Karpas-422 (cell line): ENCODE measurements at places on chromosomes 3 and 15.

DNA sequence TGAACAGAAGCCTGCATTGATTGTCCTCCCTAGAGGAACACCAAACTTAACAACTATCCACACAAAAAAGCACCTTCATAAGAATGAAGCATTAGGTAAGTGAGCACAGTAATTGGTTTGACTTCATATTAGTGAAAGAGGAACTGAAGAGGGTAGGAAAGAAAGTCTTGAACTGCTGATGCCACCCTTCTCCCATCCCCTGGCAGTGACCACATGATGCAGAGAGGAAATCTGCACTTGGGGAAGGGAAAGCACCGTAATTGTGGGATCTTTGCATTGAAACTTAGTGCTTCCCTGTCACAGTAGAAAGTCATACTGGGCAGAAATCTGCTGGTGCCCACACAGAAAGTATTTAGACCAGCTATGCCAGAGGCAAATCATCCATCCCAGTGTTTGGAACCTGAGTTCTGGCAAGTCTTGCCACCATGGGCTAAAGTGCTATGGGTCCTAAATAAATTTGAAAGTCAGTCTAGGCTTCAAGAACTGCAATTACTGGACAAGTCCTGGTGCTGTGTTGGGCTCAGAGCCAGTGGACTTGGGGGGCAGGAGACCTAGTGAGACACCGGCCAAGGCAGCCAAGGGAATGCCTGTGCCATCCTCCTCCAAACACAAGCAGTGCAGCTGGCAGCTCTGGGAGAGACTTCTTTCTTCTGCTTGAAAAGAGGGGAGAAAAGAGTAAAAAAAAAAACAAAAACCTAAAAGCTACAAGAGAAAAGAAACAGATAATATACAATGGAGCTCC lies 63.6 kb downstream of the SLC15A2 start:
- no peak for DNase-seq

DNA sequence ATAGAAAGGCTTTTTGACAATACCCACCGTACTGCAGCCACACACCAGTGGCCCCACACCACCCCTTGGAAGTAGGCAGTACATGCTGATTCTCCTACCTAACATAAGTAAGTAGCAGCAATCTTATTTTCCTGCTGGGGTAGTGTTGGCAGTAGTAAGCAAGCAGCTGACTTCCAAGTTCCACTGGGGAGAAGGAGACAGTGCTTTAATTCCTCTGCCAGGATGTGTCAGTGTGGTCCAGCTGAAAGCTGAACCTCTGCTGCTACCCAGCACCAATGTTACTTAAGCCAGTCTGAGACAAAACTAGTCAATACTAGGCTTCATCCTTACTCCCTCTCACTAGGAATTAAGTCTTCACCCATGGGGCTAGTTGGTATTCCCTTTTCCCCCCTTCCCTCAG lies 74.7 kb downstream of the DZIP3 start:
- no peak for DNase-seq

DNA sequence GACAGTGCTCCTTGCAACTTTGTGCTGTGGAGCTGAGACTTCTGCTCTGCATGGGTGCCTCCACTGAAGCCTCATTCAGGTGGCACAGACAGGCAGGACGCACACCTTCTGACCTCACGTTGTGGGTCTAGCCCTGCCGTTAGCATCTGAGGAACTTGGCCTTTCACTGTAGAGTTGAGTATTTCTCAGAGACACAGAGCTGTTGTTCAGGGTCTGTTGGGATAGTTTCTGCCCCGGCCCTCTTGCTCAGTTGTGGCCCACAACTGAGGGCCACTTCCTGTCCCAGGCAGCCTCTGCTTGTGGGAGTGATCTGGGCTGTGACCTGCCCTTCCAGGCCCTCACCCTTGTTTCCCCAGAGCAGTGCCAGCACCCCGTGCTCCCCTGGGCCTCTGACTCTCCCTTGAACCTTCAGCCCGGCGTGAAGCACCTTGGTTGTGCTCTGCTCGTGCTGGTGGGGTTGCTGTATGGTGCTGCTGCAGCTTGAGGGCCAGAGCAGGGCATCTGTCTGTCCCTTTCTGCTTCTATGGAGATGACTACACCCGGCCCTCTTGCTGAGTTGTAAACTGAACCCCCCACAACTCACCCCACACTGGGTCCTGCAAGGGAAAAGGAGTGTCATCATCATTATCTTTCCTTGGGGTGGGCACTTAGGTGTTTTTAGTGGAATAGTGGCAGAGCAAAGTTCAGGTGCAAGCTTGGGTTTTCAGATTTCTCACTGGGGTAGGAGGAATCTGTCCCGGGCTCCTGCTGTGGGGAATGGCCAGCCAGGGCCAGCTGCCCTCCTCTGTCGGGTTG lies 11.7 kb downstream of the BAHD1 start:
- DNase-seq: peak; percentile 57

- no peak for DNase-seq
Measured at GRCh38 chr3:88574146-88574545, 424.4 kb downstream of the C3orf38 start.

- DNase-seq: no peak
Measured at GRCh38 chr3:50695031-50695430, 20.3 kb downstream of the DOCK3 start.

DNA sequence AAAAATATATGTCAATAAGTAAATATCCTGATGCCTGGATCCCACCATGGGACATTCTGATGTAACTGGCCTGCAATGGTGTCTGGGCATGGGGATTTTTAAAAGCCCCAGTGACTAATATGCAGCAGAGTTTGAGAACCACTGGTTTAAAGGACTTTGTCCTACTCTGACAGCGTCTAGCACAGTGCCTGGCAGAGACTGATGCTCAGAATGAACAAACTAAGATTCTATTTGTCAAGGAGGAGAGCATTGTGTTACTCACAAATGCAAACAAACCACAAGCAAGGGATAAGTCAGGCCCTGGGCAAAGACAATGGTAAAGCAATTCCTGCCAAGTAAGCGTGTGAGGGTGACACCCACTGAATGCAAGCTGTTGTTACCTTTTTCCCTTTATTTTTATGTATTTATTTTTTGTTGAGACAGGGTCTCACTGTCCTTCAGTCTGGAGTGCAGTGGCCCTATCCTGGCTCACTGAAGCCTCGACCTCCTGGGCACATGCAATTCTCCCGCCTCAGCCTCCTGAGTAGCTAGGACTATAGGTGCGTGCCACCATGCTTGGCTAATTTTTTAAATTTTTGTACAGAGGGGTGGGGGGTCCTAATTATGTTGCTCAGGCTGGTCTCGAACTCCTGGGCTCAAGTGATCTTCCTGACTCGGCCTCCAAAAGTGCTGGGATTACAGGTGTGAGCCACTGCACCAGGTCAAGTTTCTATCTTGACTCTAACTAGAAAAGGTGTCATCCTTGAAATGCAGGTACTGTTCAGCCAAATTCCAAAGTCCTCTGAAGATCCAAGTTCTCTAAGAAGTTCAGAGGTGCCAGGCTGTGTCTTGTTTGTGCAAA lies 909 bp upstream of the GPD1L start:
- DNase-seq: no peak

GRCh38 chr3:123064914-123065313 lies 1.9 kb upstream of the PDIA5 start:
- DNase-seq: no peak

GRCh38 chr15:57580866-57581265 lies 10.8 kb upstream of the MYZAP start:
- no peak for DNase-seq

- DNase-seq: no peak
Measured at GRCh38 chr3:116148881-116149851, 296.1 kb downstream of the LSAMP start.

DNA sequence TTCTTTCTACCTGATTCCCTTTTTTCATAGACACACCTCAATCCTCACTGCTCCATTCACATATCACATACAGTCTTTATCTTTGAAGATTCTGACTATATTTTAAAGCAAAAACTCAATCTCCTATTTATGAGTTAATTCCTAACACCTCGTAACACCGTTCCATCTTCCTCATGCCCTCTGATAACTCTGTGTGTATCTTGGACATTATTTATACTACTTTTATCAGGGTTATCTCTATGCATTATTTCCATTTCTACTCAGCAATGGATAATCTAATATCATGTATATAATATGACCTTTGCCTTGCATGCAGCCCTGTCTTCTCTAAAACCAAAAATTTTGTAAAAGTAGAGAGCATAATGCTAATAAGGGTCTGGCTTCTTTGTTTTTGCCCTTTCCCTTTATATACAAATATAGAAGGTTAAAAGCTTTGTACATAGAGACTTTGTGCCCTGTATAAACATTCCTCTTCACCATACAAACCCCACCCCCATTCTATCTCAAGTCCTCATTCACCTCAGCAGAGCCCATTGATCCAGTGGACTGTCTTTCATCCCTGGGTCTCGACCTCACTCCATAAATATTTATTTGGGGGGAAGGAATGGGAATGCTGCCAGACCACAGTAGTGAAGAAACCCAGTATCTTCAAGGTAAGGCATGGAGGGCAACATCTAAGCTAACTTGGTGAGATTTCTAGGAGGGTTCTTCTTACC lies 21.8 kb downstream of the TRIM42 start:
- no peak for DNase-seq

DNA sequence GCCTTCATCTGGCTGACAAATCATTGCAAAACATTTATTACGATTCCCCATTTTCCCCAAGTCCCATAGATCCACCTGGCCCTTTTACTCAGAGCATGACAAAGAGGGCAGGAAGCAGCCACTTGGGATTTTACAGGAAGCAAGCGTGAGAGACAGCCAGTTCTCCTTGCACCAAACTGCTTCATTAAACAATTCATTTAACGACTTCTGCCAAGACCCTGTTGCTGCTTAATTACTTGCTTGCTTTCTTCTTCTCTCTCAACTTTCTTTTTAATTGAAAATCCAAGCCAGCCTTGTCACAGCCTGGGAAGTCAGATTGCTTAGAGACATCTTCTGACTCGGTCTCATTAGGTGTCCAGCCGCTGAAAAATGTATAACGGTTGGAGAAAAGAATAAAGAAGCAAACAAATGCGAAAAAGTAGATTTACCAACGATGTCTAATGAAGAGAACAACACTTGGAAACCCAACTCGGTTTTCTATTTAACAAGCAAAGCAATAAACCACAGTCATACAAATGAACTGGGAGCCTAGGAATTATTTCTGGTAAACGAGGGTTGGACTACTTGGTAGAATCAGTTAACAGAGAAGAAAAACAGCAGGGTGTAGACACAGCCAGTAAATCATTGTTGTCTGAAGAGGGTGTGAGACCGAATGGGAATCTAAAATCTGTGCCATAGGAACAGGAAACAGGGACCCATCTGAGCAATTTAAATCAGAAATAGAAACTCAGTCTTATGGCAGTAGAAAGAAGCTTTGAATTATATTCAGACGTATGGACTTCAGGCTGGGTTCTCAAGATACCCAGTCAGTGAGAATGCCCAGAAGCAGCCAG lies 298.3 kb downstream of the LRRC3B start:
- DNase-seq: no peak

- no peak for DNase-seq
Measured at GRCh38 chr15:52336529-52336928, 40.9 kb upstream of the MYO5C start.

DNA sequence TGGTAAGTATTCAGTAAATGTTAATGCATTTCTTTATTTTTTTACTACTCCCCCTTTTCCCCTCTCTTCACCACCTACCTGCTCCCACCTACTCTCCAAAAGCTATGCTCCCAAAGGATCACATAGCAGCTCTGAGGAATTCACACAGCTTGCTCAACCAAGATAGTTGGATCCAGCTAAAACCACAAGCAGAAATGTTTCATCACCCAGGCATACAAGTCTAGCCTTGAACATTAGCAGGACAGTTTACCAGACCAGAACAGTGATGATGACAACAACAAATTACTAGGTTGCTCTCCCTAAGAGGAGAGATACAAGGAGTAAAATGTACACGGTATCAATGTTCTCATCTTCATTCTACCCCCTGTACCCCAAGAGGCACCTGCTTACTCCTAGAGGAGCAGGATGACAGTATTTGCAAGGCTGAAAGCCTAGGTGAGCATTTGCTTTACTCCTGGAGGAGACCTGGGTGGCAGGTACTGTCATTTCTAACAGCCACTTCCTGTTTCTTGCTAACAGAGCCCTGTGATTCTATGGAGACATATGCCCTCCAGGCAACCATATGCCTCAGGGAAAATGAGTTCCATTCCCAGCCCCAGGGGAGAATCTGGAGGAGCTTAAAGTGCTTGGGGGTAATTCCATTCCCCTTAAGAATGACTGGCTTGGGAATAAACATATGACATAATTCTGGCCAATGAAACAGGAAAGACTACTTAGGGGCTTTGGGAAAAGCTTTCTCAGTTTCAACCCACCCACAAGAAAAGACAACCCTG lies 237.5 kb downstream of the NTRK3 start:
- no peak for DNase-seq

GRCh38 chr3:105580296-105580965 lies 213.7 kb downstream of the ALCAM start:
- no peak for DNase-seq

DNA sequence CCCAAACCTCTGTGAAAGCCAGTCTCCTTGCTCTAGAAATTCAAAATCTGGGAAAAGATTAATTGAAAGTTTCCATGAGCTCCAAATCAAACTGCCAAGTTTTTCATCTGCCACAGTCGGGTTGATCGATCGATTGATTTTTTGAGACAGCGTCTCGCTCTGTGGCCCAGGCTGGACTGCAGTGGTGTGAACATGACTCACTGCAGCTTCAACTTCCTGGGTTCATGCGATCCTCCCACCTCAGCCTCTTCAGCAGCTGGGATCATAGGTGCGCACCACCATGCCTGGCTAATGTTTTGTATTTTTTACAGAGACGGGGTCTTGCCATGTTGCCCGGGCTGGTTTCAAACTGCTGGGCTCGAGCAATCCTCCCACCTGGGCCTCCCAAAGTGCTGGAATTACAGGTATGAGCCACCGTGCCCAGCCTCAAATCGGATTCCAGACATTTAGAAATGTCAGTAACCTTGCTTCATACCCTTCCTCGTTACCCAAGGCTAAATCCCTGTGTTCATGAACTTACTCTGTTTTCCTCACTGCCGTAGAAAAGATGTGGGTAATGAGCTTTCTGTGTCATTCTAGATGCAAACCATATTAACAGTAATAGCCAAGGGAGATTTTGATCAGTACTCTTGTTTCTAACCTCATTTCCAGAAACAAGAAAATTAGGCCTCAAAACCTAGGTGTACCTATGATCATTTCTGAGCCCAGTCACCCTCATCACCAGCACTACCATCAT lies 105.9 kb upstream of the AKAP13 start:
- DNase-seq: no peak

DNA sequence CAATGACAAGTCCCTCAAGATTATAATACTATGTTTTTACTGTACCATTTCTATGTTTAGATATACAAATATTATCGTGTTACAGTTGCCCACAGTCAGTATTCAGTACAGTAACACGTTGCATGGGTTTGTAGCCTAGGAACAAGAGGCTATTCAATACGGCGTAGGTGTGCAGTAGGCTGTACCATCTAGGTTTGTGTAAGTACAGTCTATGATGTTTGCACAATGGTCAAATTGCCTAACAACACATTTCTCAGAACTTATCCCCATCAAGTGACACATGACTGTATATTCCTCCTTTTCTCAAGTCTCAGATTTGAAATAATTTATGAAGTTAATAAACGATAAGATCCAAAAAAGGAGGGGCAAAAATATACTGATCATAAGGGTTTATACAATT lies 21.7 kb downstream of the ZDHHC3 start:
- no peak for DNase-seq

- no peak for DNase-seq
Measured at GRCh38 chr3:111615880-111616279, 20.7 kb upstream of the ZBED2 start.
